ENCODE measurements at places on chromosomes 2 and 18.

DNA sequence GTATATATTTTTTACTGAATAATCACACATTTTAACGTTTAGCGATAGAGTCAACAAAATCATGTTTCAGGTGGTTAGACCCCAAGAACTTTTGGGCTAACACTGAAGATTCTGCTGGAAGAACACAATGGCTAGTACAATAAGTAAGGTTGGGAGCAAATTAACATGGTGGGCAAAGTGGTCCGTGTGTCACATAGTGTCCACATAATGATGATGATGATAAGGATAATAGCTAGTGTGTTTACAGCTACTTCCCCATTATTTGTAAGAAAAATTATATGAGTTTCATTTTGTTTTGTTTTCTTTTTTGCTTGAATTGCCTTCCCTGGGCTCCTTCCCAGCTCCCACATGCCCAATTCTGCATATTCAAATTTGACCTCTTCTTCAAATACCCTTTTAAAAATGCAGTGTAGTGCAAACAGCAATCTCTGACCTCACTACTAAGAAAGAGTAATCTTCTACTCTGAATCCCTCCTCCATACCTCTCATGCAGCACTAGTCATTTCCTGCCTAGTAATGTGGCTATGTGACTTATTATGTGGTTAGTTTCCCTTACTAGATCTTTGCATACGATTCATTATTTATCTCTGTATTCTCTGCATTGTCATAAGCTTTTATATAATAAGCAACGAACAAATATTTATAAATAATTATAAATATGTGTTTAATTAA, 16.9 kb upstream of the VPS54 start:
- DNase-seq: no peak

DNA sequence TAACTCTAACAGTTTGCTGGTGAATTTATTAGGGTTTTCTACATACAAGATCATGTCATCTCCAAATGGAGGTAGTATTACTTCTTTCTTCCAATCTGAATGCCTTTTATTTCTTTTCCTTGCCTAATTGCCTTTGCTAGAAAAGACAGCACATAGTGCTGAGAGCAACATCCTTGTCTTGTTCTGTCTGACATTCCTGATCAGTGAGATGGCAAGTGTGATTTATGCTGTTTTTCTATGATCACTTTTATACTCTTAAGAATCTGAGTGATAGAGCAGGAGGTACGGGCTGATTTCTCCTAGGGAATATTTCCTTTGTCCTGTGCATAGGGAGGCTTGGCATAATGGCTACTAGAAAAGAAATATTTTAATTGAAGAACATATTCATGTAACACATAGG, 17.3 kb downstream of the LYPD6B start:
- DNase-seq: no peak

DNA sequence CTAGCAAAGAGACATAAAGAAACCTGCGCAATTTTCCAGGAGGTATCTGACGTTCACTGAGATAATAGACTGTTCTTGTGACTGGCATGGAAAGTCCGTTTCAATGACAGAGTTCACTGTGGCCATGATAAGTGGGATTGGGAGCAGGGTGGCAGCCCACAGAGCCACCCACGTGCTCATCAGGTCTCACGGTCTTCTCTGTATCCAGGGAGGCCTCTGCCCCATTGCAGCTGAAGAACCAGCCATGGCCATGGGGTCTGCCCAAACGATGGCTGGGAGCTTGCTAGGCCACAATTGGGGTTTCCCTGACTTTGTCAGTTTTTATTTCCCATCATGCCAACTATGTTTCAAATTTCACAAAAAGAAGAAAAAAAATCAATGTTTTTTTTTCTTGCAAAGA, 57.2 kb downstream of the PDCL3 start:
- DNase-seq: no peak

- DNase-seq: no peak
These were observed 465.8 kb upstream of the MEIS1 start for GRCh38 chr2:65969161-65969560.

- DNase-seq: peak; percentile 16
These were observed 71.7 kb downstream of the NCAPH start for GRCh38 chr2:96407041-96407918.

- no peak for DNase-seq
These were observed 4.5 kb upstream of the MAP3K2 start for GRCh38 chr2:127392133-127392827.

DNA sequence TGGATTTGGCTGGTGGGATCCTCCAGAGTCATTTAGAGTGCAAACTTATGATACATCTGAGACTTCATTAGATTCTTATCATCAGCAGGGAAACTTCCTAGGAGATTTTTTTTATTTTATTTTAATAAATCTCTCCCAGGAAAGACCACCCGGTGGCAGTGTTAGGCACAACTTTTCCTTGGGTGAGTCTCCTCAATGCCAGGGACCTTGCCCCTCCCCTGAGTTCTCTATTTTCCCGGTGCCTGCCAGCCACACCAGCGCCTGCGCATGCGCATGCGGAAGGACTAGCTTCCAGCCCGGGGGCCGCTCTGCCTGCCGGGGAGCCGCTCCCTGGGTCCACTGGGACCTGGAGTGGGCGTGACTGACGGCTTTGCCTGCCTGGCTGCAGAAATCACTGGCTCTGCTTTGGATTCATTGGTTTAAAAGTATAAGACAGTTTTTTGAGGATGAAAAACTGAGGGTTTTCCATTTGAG, 86.6 kb downstream of the TMEM182 start:
- DNase-seq: no peak

DNA sequence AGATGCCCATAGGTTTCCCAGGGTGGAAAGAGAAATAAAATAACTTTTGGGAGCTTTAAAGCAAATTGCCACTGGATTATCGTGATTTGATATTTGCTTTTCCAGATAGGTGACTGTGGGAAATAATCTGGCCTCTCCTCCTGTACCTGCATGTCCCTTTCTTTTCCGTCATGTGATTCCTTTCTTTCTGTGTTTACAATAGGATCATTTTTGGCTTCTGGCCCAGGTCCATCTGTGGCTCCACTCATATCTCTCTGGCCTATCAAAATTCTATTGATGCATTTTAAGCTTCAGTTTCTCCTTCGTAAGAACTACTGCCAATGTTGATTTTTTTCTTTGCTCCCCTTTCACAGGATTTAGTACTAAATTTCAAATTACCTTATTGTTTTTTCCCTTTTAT, 153.6 kb downstream of the CCDC85A start:
- DNase-seq: peak; percentile 64

DNA sequence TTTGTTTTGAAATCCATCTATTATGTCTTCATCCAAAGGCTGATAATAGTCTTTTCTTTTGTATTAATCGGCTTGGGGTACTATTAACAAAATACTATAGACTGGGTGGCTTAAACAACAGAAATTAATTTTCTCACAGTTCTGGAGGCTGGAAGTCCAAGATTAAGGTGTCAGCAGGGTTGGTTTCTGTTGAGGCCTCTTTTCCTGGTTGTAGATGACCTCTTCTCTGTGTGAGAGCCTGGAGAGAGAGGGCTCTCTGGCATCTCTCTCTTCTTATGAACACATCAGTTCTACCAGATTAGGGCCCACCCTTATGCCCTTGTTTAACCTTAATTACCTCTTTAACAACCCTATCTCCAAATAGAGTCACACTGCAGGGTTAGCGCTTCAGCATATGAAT, 14.2 kb upstream of the KCTD1 start:
- DNase-seq: no peak

DNA sequence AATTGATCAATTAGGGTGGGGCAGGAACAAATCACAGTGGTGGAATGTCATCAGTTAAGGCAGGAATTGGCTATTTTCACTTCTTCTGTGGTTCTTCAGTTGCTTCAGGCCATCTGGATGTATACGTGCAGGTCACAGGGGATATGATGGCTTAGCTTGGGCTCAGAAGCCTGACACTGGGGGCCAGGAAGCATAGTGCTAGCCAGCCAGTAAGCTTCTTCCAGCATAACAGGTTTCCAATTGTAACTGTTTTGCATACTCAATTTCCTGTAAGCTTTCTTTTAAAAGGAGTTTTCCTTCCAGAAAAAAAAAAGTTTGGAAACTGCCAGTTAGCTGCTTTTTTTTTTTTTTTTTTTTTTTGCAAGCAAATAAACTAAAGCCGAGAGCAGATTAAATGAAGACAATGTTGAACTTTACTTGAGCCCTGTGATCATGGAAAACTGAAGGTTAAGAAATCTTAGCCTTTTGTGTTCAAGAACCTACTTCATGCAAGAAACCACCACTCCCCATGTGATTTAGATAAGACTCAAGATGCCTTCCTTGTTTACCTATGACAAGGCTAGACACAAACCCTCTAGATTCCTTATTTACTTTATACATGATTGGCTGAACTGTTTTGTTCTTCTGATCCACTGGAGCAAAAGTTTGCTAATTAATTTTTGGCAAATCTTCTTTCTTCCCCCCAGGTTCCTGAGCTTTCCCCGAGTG, 126.9 kb upstream of the LINC00305 start:
- DNase-seq: no peak

- no peak for DNase-seq
These were observed 69.3 kb downstream of the LBH start for GRCh38 chr2:30300456-30301221.

GRCh38 chr18:32683044-32683443, 89.8 kb downstream of the KLHL14 start:
- DNase-seq: no peak

DNA sequence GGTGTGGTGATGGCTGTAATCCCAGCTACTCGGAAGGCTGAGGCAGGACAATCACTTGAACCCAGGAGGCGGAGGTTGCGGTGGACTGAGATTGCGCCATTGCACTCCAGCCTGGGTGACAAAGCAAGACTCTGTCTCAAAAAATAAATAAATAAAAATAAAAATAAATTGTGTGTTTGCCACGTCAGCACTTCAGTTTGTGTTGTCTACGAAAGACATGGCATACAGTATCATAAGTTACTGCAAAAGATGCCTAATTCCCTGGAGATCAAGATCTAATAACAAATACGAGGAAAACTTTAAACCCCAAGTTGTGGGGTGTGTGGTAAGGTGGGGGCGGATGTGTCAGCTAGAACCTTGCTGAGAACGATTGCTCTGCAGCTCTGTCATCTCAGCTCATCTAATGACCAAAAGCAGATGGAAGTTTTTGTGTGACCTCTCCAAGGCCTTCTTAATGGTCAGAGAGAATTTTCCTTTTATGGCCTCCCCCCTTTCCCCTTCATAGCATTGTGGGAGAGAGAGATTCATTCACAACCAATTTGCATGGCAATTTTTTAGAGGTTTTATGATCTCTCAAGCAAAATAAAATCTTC, 11.3 kb downstream of the NPAS2 start:
- DNase-seq: no peak

DNA sequence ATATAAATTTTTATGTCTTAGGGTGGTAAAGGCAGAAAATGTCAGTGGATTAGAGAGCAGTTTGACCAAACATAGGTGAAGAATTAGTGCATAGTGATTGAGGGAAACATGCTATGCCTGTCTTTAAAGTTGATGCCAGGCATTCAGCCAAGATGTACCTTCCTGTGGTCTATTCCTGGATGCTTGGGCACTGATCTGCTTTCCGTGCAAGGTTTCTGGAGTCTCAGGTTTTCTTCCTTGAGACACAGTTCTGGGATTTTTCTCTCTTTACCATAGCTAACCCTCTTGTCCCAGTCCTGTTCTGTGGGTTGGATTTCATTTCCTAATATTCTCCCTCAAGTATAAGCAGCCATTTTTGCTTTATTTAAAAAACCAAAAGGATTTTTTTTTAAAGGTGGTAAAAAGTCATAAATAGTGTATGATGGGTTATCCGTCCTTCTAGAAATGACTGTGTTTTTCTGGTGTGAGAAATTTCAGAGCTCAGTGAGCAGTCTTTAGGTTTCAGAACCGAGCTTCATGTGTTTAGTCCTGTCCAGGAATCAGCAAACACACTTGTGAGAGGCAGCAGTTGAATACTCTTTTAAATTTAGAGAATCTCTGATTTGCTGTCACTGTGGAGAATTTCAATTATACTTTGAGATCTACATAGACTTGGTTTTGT, 43.0 kb upstream of the CYBRD1 start:
- DNase-seq: no peak

GRCh38 chr18:28767727-28768211, 590.8 kb upstream of the CDH2 start:
- DNase-seq: no peak

DNA sequence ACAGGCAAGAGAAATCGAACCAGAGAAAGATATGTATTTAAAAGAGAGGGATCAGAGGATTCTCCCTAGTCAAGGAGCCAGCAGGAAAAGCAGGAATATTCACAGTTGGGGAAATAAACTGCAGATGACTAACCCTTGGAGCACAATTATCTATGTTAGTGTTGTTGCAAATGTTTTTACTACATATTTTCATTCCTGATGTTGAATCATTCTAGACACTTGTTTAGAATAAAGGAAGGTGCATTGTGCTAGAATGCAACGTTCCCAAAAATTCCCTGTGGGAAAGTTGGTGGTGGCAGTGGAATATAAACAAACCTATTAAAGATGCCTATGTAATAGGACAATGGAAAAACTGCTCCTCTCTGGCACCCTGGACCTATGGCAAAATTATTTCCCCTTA, 63.3 kb downstream of the DTNA start:
- no peak for DNase-seq

DNA sequence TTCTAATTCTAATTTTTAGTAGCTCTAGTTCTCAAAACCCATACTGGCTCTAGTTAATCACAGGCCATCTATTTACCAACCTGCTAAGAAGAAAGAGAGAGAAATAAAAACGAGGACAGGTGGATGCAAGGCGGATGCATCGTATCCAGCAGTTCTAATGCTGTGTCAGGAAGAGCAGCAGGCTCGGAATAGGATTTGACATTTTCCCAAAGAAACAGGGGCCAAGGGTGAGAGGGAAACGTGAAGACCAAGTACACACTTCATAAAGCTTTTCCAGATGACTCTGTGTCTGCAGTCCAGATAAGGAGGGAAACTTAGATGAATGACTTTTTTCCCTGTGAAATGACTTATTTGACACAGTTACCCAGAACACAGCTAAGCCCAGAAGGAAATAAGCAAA, 117.5 kb downstream of the ESCO1 start:
- DNase-seq: no peak

DNA sequence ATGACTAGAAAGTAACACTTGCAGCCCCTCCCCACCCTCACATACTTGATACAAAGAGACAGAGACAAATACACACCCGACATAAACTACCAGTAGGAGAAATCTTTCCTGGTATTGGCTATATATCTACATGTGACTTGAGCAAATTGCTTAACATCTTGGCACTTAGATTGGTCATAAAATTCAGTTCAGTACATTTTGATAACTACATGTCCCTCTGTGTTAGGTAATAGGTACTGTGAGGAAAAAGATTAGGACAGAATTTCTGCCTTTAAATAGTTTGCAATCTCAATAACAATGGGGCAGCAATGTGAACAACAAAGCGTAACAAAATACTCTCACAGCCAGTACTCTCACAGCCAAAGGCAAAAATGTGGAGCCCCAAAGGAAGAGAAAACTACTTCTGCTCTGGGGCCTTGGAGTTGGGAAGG, 670.0 kb upstream of the ACVR2A start:
- DNase-seq: no peak

DNA sequence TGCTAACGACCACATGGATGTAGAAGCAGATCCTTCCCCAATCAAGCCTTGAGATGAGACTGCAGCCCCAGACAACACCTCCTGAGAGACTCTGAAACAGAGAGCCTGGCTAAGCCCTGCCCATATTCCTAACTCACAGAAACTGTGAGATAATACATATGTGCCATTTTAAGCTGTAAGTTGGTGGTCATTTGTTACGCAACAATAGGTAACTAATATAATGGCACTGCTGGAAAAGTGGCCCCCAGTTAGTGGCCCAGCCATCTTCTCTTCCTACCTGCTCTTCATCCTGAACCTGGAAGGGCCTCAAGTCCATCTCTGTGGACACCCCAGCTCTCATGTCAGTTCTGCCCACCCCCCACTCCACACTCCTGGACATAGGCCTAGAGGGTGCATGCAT, 144.0 kb downstream of the TMEM17 start:
- no peak for DNase-seq
